Activated CD4-positive, alpha-beta T cell treated with anti-CD3 and anti-CD28 coated beads, Interleukin-2, amount 10 ng/mL, durations not matched to agents 7 days and 5 days (primary cell): ENCODE measurements at places on chromosomes 3 and 15. TPM values are rescaled to one million over a fixed set of nuclear protein-coding genes. Genes with fewer than 3 reads are reported as not detected.

DNA sequence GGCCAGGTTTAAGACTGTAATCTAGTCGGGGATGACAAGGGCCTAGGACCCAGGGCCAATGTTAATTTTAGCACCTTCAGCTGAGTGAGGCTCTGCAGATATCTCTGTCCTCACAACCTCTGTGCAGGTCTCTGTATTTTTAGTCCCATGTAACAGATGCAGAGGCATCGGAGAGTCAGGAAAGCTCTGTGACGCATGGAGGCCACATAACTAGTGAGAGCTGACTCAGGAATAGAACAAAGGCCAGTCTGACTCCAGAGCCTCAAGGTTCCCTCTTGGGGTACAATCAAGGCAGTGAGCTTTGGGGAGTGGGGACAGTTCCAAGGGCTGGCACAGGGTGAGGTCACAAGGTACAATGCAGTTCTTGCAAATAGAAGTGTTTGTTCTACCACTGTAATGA is 31.0 kb downstream of the FSTL1 start:
- no peaks in the 10 kb centered on the region for H3K36me3 ChIP-seq
- H3K4me3 ChIP-seq, result no peak overlapping the region
- peaks cover 19% of the 10 kb centered on the region for H3K4me1 ChIP-seq
- H3K27ac ChIP-seq, result no peak overlapping the region
- no peaks in the 10 kb centered on the region for H3K27me3 ChIP-seq
- no peak for DNase-seq

GRCh38 chr3:83003917-83004316 is 1242.5 kb upstream of the GBE1 start:
- no peak overlapping the region for H3K27ac ChIP-seq
- DNase-seq, result no peak
- H3K4me3 ChIP-seq, result no peak overlapping the region
- H3K4me1 ChIP-seq, result no peaks in the 10 kb centered on the region
- no peaks in the 10 kb centered on the region for H3K36me3 ChIP-seq

Gene MESD
- total RNA-seq, result 34.0 TPM

Gene SLTM
- 116 TPM for total RNA-seq

Gene PARP16
- total RNA-seq, result 19.0 TPM

Gene CELF6
- total RNA-seq, result 1.2 TPM

Gene CPLX3
- total RNA-seq, result 0.19 TPM

Gene CPA3
- not detected for total RNA-seq

Gene VGLL3
- total RNA-seq, result not detected
